NCI-H510A (cell line): ENCODE measurements at places on chromosomes 1 and 21.
A peak's percentile ranks its signal among the peaks of the same experiment; 100 is the strongest.

- DNase-seq: no peak
Observed at GRCh38 chr1:14541348-14541747, 57.1 kb upstream of the KAZN start.

- DNase-seq: no peak
Observed at GRCh38 chr1:150021191-150021694, 10.7 kb upstream of the OTUD7B start.

- no peak for DNase-seq
Observed at GRCh38 chr1:239247285-239247684, 139.1 kb upstream of the CHRM3 start.

GRCh38 chr1:93738926-93739325 lies 57.3 kb upstream of the BCAR3 start:
- no peak for DNase-seq

DNA sequence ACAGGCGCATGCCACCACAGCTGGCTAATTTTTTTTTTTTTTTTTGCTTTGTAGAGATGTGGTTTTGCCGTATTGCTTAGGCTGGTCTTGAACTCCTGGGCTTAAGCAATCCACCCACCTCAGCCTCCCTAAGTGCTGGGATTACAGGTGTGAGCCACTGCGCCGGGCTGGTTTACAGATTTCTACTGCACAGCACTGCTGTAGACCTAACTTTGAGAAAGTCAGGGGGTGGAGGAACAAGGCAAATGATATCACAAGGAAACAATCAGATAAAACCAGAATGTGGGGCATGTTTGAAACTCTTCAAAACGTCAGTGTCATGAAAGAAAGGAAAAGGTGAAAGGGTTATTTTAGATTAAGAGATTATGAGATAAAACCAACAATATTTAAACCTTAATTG lies 45.3 kb downstream of the URB2 start:
- DNase-seq: no peak

DNA sequence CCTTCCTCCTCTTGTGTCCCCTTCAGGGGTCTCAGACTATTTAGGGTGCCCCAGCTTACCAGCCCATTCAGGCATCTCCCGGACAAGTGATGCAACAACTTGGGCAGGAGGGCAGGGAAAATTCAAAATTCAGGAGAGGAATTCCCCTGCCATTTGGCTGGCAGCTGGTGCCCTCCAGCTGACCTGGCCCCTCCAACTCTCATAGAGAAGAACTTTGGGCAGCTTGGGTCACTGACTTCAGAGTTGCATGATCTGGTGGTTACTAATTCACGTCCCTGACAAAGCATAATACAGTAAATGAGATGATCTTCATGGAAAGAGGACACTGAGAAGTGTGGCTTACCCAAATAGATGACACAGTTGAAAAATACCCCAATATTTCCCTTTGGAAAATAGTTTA lies at the start of gene FCAMR:
Gene FCAMR, minus strand, starts transcription at position 15 of the 400 bp plus-strand sequence. CDS start 335 bp downstream, outside the sequence.
- DNase-seq: no peak

GRCh38 chr1:214075305-214075998 lies 87.7 kb downstream of the PROX1 start:
- DNase-seq: no peak

DNA sequence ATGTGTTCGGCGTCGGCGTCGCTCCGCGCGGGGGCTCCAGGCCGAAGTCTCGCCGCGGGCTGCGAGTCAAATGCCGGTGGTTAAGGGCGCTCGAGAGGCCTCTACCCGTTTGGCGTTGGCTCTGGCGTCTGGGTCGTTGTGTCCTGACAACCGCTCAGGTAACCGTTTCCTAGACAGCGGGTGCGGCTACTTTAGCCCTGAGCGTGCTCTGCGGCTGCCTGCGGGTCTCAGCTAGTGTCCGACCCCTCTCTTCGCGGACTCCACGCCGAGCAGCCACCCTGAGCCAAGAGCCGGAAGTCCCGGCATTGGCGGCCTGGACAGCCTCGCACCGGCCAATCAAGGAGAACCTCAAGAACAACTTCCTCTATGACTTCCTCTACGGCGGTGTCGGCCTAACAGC lies 173.4 kb downstream of the SETD4 start:
- no peak for DNase-seq

GRCh38 chr1:59070610-59071009 lies 226.3 kb upstream of the FGGY start:
- DNase-seq: no peak

GRCh38 chr1:1677718-1678580 lies 14.6 kb downstream of the SLC35E2B start:
- DNase-seq: no peak

GRCh38 chr1:77605246-77606026 lies 77.0 kb downstream of the ZZZ3 start:
- DNase-seq: peak; percentile 7

GRCh38 chr1:28301368-28302174 lies 27.3 kb upstream of the MED18 start:
- DNase-seq: no peak
